ENCODE measurements at places on chromosomes 5 and 9.

DNA sequence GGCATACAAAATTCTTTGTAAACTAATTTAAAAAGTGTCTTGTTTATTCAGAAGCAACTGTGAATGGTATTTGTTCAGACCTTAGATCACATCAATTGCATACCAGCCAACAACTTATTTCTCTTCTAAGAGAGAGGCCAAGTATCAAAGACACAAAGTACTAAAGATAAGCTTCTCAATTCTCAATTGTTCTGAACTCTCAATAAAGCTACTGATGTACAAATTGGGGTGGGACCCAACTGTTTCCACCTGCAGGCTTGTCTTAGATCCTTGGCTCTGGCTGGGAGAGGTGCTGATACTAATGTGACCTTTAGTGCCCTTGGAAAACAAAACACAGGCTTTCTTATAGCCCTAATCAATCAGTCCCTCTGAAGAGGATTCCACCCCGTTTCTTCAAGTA, 22.1 kb downstream of the XRCC4 start:
- DNase-seq, result no peak

DNA sequence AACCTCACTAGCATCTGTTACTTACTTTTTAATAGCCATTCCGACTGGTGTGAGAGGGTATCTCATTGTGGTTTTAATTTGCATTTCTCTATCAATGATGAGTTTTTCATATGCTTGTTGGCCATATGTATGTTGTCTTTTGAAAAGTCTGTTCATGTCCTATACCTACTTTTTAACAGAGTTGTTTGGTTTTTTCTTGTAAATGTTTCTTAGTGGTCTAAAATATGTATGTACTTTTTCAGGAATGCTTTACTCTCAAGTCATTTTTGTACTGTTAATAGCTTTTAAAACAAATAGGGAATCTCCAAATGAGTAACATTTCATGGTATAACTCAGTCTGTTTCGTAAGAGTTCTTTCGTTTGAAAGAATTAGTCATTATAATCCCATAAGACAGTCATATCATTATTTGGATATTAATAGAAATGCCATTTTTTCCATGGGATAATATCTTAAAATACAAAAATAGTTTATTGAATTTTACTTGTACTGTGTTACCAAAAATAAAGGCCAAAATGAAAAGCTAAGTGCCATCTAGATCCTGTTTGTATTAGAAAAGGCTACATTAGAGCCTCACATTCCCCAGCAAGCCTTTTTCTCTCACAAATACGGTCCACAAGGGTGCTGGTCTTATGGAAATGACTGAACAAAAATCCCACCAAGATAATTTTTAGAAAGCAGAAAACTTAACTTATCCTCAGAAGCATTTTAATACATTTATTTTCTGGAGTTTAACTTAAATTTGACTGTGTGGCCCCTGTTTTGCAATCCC, 247.7 kb downstream of the PJA2 start:
- no peak for DNase-seq

GRCh38 chr5:92864591-92864990, 716.4 kb downstream of the NR2F1-AS1 start:
- no peak for DNase-seq

DNA sequence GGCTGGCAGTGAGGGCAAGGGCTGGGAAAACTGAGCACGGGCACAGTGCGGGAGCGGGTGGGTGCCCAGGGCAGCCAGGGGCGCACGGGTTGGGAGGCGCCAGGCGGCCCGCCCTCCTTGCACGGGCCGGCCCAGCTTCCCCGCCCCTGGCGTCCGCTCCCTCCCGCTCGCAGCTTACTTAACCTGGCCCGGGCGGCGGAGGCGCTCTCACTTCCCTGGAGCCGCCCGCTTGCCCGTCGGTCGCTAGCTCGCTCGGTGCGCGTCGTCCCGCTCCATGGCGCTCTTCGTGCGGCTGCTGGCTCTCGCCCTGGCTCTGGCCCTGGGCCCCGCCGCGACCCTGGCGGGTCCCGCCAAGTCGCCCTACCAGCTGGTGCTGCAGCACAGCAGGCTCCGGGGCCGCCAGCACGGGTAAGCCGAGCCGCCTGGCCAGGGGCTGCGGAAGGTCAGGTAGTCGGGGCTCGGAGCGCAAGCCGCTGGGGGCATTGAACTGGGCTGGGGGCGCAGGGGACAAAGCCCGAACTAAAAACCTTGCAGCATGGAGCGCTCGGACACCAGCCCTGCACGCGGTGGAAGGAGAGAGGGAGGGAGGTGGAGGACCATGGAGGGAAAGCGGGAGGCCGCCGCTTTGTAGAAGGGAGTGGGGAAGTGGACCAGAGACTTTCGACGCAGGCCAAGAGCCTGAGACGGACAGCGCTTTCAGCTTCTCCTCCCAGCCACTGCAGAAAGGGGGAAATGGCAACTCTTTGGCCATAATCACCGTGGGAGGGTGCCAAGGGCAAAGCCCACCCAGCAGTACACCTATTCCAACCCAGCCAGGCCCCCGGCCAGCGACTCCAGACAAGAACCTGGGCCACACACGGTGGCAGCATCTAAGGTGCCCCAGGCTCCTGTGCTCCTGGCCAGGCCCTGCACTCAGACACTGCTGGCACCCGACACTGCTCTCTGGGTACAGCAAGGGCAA, at the start of gene TGFBI:
Gene TGFBI, plus strand, starts transcription at position 207 of the 961 bp plus-strand sequence. Its CDS starts 68 bp downstream, at position 275.
- DNase-seq, result peak; percentile 82

GRCh38 chr9:127578952-127579853, 32.9 kb upstream of the STXBP1 start:
- DNase-seq, result peak; percentile 83
